Vagina (tissue), 2 donors: ENCODE measurements at places on chromosomes 1 and 21.

DNA sequence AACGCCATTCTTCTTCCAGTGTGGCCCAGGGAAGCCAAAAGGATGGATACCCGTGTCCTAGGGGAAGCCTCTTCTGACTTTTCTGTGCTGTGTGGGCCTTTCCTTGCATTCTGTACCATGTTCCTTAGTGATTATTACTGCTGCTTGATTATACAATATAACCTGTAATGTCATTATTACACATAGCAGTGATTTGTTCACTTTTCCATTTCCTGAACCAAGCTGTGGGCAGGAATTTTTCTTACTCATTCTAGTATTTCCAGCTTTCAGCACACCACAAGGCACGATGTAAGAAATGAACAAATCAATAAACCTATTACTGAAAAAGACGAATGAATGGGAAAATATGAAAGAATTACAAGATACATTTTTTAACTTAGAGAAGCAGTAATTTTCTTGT lies 8.4 kb upstream of the USP33 start:
- no peaks in the 10 kb centered on the region for H3K4me1 ChIP-seq
- no peak overlapping the region for H3K27ac ChIP-seq
- H3K4me3 ChIP-seq: no peak overlapping the region
- DNase-seq: no peak
- no peaks in the 10 kb centered on the region for H3K27me3 ChIP-seq
- no peaks in the 10 kb centered on the region for H3K36me3 ChIP-seq

DNA sequence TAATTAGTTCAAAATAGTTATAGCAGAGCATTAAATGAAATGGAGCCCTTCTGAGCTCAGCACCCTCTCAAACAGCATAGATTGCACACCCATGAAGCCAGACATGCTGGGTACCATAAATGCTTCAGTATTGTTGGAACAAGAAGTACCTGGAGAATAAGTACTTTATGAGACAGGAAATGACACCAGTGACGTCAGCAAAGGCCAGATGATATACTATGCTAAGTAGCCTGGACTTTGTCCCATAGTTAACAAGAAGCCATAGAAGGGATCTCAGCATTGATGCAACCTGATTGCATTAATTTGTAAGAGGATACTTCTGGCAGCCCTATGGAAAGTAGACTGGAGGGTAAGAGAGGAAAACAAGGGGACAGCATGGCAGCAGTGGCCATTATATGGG lies 16.3 kb upstream of the GADD45A start:
- no peaks in the 10 kb centered on the region for H3K27me3 ChIP-seq
- H3K4me1 ChIP-seq: no peaks in the 10 kb centered on the region
- H3K4me3 ChIP-seq: no peak overlapping the region
- no peaks in the 10 kb centered on the region for H3K36me3 ChIP-seq
- no peak for DNase-seq
- H3K27ac ChIP-seq: no peak overlapping the region

DNA sequence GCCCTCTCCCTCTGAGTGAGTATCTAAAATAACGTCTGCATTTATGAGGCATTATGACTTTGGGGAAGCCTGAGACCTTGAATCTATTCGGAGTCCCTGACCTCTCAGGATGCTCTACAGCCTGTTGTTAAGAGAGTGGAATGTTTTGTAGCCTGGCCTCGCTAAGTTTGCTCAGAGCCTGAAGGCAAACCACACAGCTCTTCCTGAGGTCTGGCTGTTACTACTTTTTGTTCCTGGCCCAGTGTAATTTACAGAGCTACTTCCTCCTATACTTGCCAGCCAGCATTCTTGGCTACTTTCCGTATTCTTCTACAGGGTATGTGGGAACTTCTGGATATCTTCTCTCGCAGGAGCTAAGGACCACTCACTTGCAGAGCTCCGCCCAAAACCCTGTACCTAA lies 3.6 kb upstream of the ZMYM4 start:
- no peak overlapping the region for H3K27ac ChIP-seq
- H3K27me3 ChIP-seq: no peaks in the 10 kb centered on the region
- no peak for DNase-seq
- peaks cover 6% of the 10 kb centered on the region for H3K4me1 ChIP-seq
- no peak overlapping the region for H3K4me3 ChIP-seq

GRCh38 chr21:34599534-34600101 lies 15.3 kb downstream of the RCAN1 start:
- no peak overlapping the region for H3K4me3 ChIP-seq
- no peaks in the 10 kb centered on the region for H3K27me3 ChIP-seq
- no peak overlapping the region for H3K27ac ChIP-seq
- H3K36me3 ChIP-seq: no peaks in the 10 kb centered on the region
- DNase-seq: peak; percentile 71
- peaks cover 6% of the 10 kb centered on the region for H3K4me1 ChIP-seq

DNA sequence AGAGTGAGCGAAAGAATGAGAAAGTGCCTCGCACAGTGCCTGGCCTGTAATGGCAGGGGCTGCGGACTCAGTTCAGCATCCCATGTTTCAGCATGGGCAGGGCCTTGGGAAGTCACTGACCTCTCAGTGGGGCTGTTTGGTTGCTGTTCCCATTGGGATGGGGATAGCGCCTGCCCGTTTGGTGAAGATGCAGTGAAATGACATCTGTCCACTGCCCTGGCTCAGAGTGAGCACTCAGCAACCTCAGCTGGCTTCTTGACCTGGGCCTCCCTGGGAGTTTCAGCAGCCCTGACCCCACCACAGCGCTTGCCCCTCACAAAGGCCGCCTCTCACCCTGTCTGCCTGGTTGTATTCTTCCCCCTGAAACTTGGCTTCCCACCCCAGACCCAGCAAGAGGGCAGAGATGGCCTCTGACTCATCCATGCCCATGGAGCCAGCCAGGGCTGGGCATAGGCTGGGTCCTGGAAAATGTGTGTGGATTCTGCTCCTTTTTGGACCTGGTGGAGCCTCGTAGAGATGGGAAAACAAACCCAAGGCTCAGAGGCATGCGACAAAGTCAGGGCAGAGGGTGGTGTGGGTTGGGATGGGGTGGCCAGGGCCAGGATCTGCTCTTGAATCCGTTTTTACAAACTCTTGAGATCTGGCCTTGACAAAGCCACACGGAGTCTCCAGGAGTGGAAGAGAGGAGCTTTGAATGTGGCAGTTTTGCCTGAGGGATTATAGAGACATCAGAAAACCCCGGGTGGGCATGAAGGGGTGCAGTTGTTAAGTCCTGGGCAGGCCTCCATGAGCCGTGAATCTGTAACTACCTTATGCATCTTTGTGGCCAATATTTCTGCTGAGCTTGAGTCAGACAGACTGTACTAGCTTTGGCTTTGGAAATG lies 1.2 kb downstream of the XKR8 start:
- peaks cover 30% of the 10 kb centered on the region for H3K4me1 ChIP-seq
- H3K36me3 ChIP-seq: no peaks in the 10 kb centered on the region
- H3K4me3 ChIP-seq: peak overlapping the region; percentile 57
- DNase-seq: no peak

GRCh38 chr1:94144836-94145235 lies 23.9 kb upstream of the ABCA4 start:
- H3K36me3 ChIP-seq: no peaks in the 10 kb centered on the region
- H3K27me3 ChIP-seq: no peaks in the 10 kb centered on the region
- DNase-seq: no peak
- peaks cover 15% of the 10 kb centered on the region for H3K4me1 ChIP-seq

GRCh38 chr1:4057603-4058002 lies 157.5 kb upstream of the C1orf174 start:
- no peak overlapping the region for H3K4me3 ChIP-seq
- H3K27ac ChIP-seq: no peak overlapping the region
- no peaks in the 10 kb centered on the region for H3K36me3 ChIP-seq
- no peaks in the 10 kb centered on the region for H3K27me3 ChIP-seq

DNA sequence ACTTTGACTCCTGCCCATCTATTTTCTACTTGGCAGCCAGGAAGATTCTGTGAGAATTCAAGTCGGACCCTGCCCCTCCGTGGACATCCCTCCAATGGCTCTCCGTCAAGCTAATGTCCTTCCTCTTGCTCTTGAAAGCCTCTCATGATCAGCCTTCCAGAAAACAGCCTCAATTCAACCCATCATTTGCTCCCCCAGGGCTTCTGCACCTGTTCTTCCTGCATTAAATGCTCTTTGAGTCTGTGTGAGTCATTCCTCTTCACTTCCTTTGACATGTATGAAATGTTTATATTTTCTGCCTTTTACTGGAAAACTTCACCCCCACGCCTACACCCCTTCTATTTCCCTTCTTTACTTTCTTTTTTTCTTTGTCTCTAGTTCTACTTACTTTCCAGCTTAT lies 734.1 kb upstream of the ZP4 start:
- no peaks in the 10 kb centered on the region for H3K36me3 ChIP-seq
- no peak overlapping the region for H3K4me3 ChIP-seq
- no peak for DNase-seq
- H3K4me1 ChIP-seq: no peaks in the 10 kb centered on the region
- no peak overlapping the region for H3K27ac ChIP-seq

DNA sequence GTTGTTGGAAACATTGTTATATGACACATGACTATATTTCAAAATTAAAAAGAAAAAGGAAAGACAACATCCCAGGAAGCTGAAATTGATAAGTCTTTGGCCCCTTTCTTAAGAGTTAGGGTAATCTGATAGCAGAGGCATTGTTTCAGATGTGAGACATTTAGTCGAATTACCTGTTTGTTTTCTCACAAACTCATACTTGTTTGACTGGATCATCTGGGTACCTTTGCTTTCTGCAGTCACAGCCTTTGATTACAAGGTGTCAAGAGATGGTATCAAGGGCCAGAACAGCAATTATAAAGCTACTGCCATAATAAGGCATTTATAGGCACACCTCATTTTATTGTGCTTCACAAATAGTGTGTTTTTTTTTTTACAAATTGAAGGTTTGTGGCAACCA lies 136.3 kb downstream of the DUSP10 start:
- H3K27me3 ChIP-seq: no peaks in the 10 kb centered on the region
- H3K36me3 ChIP-seq: no peaks in the 10 kb centered on the region
- no peaks in the 10 kb centered on the region for H3K4me1 ChIP-seq
- no peak overlapping the region for H3K4me3 ChIP-seq
- H3K27ac ChIP-seq: no peak overlapping the region
- DNase-seq: no peak

GRCh38 chr1:173424143-173424542 lies 53.0 kb upstream of the PRDX6 start:
- H3K36me3 ChIP-seq: no peaks in the 10 kb centered on the region
- peaks cover 14% of the 10 kb centered on the region for H3K4me1 ChIP-seq
- DNase-seq: no peak
- no peaks in the 10 kb centered on the region for H3K27me3 ChIP-seq
- no peak overlapping the region for H3K27ac ChIP-seq

- H3K27me3 ChIP-seq: no peaks in the 10 kb centered on the region
- H3K4me3 ChIP-seq: no peak overlapping the region
- H3K36me3 ChIP-seq: no peaks in the 10 kb centered on the region
Measured at GRCh38 chr1:183267646-183268431, 81.8 kb downstream of the LAMC2 start.

DNA sequence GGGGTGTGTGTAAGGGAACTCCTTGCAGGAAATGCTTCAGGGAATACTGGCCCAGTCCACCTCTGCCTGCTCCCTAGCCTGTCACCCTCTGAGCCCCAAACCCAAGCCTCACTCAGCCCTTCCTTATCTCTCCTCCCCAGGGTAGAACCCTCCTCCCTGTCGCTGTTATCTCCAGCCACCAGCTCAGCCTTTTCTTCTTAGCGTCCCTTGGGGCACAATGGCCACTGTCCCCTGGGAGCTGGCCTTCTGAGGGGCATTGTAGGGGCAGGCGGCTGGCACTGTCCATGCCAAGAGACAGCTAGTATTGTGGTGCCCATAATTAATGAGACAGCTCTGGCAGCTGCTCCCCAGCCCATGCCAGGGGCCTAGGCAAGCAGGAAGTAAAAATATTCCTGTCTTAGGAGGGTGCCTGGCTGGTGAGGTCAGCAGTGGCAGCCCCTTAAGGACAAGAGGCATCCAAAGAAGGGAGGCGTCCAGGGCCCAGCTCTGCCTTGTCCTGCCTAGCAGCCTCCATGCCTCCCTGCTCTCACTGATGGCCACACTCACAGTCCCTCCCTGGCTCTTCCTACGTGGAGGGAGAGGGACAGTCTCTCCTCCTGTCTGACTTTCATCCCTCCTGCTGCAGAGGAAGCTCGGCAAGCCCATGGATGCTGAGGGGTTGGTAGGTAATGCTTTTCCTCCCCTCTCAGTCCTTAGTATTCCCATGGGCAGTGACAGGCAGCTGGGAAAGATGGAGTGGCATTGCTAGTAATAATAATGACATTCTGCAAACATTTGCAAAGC lies 37.5 kb downstream of the KCNQ4 start:
- H3K27ac ChIP-seq: no peak overlapping the region
- no peak overlapping the region for H3K4me3 ChIP-seq
- H3K27me3 ChIP-seq: no peaks in the 10 kb centered on the region
- no peak for DNase-seq
- peaks cover 10% of the 10 kb centered on the region for H3K4me1 ChIP-seq

DNA sequence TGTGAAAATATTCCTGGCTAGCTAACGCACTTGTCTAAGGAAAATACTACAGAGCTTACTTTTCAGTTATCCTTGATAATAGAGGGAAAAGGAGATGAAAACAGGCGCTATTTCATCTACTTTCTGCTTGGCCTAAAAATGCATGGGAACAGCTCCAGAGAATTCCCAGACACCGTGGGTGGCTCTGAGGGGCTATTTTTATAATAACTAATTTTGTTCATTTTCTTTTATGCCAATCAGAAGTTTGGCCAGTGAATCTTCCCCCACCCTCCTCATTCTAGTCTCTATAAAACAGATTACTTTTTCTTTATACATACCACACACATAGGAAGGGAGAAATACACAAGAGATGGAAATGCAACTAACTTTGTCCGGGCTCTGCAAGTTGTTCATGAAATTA lies 322.9 kb downstream of the SETD4 start:
- H3K27ac ChIP-seq: no peak overlapping the region
- no peaks in the 10 kb centered on the region for H3K36me3 ChIP-seq

- H3K36me3 ChIP-seq: no peaks in the 10 kb centered on the region
- H3K4me3 ChIP-seq: no peak overlapping the region
- DNase-seq: no peak
- H3K27me3 ChIP-seq: no peaks in the 10 kb centered on the region
- H3K4me1 ChIP-seq: no peaks in the 10 kb centered on the region
- H3K27ac ChIP-seq: no peak overlapping the region
Measured at GRCh38 chr1:181676269-181676668, 193.0 kb downstream of the CACNA1E start.

- H3K4me3 ChIP-seq: no peak overlapping the region
- no peak overlapping the region for H3K27ac ChIP-seq
- no peaks in the 10 kb centered on the region for H3K4me1 ChIP-seq
- no peak for DNase-seq
- no peaks in the 10 kb centered on the region for H3K27me3 ChIP-seq
Measured at GRCh38 chr1:240344918-240345317, 253.2 kb downstream of the FMN2 start.

DNA sequence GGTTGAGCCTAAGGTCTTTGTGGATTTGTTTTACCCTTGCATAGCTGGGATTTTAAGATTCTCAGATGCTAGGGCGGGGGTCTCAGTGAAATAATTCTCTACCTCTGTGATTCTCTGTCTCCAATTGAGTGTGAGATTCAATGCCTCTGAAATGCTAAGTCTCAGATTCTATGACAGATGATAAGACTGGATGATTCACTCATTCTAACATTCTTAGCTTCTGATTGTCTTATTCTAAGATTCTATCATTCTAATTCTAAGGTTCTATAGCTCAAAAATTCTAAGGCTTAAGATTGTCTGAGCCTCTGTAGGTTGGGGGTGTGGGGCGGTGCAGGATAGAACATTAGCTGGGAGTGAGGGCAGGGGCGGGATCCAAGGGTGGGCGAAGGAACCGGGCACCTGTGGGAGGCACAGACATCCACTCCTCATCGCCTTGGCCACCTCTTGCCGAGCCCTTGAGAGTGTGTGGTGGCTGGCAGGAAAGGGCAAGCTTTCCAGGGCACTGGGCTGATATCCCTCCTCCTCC lies 29.5 kb downstream of the ADGRB2 start:
- peaks cover 6% of the 10 kb centered on the region for H3K4me1 ChIP-seq
- H3K4me3 ChIP-seq: no peak overlapping the region
- H3K27me3 ChIP-seq: no peaks in the 10 kb centered on the region
- H3K27ac ChIP-seq: no peak overlapping the region
- H3K36me3 ChIP-seq: no peaks in the 10 kb centered on the region

GRCh38 chr1:20008391-20008841 lies 29.0 kb upstream of the PLA2G2A start:
- peaks cover 5% of the 10 kb centered on the region for H3K4me1 ChIP-seq
- H3K27ac ChIP-seq: no peak overlapping the region
- H3K4me3 ChIP-seq: no peak overlapping the region
